ENCODE measurements at places on chromosomes 12 and 14.

- no peak for DNase-seq
Observed at GRCh38 chr12:1059162-1059561, 68.1 kb downstream of the ERC1 start.

- peak; percentile 69 for DNase-seq
Observed at GRCh38 chr14:94129758-94130414, 482 bp upstream of the IFI27L2 start.

GRCh38 chr14:21015312-21015711 lies 9.5 kb downstream of the NDRG2 start:
- DNase-seq: peak; percentile 33

DNA sequence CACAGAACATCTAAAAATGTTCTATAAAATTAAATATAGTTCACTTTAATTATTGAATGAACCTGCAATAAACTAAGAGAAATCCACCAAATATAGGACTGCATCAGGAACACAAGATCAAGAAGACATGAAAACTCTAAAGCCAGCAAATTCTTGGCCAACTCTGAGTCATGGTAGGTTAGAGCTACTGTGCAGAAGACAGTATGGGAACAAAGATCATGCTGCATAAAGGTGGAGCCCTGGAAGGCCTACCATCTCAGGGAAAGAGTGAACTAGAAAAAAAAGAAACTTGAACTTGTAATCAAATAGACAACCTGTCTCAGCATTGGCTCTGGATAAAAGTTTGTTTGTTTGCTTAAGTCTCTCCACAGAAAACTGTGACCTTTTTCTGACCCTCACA lies 66.9 kb upstream of the CNOT2 start:
- DNase-seq: no peak

- DNase-seq: no peak
Observed at GRCh38 chr12:10235761-10236631, 23.3 kb downstream of the GABARAPL1 start.

DNA sequence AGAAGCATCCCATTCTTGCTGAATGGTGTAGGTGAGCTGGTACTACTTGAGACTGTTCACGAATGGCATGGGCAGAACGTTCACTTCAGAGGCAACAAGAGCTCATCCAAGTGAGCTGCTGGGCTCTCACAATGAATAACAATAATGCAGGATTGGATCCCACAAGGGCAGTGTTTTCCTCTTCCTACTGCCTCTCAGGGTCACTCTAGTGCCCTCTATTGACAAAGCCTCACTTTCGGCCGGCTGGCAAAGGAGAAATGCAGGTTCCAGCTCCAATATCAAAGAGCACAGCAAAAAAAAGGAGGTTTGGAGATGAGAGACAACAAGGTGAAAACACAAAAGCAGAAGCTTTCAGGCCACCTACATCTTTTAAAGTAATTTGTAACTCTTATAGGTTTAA lies 74.6 kb upstream of the MYF6 start:
- no peak for DNase-seq

GRCh38 chr12:53754633-53755264 lies 3.0 kb upstream of the CISTR start:
- no peak for DNase-seq

DNA sequence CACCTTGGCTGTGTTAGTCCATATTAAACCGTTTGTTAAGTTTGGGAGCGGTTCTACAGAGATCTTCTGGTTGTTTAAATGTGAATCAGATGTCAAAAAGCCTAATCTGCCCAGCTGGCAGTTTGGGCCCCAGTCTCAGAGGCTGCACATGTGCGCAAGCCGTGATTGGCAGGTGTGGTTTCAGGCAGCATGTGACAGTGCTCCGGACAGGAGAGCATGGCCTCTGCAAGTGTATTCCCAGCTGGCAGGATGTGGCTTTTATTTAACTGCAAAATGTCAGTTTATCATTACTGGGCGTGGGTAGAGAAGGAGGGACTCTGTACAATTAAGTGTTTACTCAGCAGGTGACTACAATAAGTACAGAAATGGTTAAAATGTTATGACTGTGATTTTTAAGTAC lies 77.5 kb downstream of the PELI2 start:
- DNase-seq: no peak
